ENCODE measurements at places on chromosomes 7 and 10.

- DNase-seq: no peak
Measured at GRCh38 chr7:50953303-50953702, 170.6 kb upstream of the GRB10 start.

DNA sequence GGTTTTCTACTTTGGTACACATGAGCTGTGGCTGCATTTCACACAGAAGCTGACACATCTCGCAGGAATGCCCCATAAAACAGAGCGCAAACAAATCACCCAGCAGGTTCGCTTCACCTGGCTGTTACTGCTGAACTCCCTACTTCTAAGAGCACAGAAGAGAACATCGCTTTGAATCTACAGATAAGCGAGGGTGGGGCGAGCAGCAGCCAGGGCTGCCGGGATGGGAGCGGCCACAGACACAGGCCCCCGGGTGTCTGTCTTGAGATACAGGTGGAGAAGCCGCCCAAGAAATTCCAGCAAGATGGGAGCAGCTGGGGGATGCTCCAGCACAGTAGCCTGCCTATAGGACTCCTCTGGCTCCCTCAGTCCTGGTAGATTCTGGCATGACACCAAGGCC, 27.4 kb downstream of the OGDHL start:
- no peak for DNase-seq

DNA sequence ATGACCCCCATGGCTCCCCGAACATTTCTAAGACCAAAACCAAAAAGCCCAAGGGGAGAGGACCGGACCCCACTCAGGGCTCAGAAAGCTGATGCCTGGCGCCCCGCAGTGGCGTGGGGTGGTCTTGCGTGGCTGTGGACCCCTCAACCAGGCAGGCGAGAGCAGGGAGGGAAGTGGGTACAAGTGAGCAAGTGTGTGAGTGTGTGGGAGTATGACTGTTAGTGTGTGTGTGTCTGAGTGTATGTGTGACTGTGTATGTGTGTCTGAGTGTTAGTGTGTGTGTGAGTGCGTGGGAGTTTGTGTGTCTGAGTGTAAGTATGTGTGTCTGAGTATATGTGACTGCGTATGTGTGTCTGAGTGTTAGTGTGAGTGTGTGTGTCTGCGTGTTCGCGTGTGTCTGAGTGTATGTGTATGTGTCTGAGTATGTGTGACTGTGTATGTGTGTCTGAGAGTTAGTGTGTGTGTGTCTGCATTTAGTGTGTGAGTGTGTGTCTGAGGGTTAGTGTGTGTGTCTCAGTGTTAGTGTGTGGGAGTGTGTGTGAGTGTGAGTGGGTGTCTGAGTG, 34.0 kb upstream of the INSIG1 start:
- DNase-seq: no peak

DNA sequence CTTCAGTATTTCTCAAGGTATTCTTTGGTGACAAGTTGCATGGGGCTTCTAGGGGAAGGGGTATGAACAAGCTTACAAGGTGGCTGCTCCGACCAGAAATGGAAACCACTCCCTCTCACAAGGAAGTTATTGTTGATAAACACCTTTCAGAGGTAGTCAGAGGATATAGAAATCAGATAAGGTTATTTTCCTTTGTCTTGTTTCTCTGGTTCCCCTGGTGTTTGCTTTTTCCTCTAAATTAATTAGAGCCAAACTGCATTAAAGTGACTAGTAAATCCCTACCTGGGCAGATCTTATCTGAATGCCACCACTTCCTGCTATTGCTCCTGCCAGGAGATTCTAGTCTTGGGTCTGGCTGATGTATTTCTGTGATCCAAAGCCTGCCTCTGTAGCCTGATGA, 725.4 kb downstream of the INHBA start:
- no peak for DNase-seq

DNA sequence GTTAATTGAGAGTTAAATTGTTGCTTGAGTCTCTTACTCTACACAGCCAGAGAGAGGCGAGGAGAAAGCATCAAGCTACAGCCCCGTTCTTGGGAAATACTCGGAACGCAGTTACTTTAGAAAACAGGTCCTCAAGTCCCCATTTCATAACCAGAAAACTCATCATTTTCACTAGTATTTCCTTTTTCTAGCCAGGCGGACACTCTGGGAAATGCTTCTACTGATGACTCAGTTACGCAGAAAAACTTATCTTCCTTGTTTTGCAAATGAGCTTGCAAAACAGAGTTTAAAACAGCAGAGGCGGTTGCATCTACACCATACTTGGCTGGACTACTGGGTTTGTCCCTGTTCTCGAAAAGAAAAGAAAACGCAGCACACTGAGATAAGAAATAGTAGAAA, 111.4 kb upstream of the FGFR2 start:
- no peak for DNase-seq

GRCh38 chr7:106570948-106571418, 90.0 kb downstream of the CCDC71L start:
- DNase-seq: no peak

GRCh38 chr10:23885853-23886252, 323.1 kb upstream of the KIAA1217 start:
- DNase-seq: no peak

DNA sequence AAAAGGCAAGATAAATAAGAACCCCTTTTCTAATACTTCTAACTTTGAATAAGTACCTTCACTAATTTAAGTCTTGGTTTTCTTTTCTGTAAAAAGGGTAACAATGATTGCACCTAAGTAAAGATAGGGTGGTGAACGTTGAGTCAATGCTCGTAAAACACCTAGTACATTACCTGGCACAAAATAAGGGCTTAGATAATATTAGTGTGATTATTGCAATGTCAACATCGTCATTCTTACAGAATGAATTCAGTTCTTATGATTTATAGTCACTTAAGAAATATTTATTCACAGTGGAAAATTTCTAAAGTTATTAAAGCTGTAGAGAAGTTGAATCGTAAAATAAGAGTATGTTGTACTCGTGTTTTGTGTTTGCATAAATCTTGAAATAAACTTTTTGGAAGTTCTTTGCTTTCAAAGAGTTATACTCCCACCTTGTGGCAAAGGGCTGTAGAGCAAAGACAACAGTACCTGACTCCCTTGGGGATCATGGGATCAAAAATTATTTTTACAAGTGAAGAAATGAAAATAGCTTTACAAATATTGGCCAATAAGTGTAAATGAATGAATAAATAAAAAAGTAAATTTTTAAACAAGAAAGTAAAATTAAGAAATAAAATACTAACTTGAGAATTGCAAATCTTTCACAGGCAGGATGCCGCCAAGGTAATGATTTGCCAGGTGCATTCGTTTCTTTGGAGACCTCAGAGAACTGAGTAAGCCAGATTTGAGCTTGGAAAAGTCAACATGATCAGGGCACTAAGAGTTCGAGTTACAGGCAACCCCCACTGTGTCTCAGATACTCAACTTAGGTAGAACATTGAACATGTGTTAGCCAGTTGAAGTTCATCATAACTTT, 285.8 kb upstream of the CACNA2D1 start:
- DNase-seq: no peak

DNA sequence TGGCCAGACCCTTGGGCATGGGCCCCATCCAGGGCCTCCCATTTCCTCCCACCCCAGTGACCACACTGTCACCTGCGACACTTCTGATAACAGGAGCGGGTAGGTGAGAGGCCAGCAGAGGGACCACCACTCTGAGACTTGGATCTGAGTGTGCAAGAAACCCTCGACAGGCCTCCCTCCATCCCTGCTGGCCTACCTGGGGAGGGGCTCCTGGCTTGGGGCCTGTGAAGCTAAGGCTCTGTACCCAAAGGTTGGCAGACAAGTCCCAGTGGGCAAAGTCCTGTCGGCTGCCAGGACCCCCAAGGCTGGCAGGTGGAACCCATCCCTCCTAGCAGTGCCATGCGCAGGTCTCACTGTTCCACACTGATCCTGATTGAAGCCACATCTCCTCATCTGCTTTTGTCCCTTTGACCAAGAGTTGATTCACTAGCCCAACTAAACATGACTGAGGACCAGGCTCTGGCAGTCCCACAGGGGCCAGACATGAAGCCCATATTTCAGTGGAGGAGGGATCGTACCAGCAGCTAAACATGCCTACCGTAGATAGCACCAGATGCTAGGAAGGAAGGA, 1.2 kb upstream of the PGAM2 start:
- no peak for DNase-seq

DNA sequence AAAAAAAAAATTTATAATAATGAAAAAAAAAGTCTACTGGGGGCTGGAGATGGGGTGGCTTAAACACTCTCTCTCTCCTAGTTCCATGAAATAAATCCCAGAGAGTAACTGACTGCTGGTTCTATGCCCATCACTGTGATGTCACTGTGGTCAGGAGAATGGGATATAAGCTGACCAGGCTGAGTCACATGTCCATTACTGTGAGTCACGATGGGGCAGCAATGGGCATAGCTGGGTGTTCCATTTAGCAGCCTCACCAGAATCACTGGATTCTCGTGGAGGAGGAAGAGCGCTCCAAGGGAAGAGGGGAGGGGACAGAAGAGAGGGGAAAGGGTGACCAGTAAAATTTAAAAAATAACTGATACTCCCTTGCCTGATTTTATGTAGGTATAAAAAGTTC, 37.1 kb downstream of the MASTL start:
- no peak for DNase-seq

GRCh38 chr7:69765879-69766278, 167.6 kb downstream of the AUTS2 start:
- DNase-seq: no peak

DNA sequence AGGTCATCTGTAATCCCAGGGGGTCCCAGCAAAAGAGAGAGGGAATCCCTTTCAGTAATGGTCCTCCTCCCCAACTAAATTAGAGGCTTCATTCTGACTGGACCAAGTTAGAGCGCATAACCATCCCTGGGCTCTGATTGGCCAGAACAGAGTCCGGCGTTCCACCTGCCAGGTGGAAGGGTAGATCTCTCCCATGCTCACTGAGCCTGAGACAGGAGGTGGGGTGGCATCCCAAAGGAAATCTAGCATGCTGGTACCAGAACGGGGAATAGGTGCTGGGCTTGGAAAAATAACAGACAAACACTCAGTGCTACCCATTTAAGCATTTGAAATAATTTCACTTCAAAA, 21.0 kb upstream of the TSPAN33 start:
- no peak for DNase-seq

DNA sequence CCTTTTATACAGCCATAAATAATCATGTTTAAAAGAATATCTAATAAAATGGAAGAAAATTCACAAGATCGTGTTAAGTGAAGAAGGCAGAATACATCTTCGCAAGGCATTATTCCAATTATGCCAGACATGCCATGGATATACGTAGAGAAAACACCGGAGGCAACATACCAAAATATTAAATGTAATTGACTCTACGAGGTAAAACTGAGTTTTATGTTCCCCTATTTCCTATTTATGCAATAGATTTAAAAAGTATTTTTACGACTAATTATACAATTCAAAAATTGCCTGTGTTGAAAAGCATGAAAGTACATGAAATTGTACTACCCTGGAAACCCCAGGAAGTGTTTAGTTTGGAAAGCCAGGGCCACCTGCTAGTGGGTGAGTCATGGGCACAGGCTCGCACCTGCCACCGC, 936 bp upstream of the REPIN1 start:
- DNase-seq: no peak

DNA sequence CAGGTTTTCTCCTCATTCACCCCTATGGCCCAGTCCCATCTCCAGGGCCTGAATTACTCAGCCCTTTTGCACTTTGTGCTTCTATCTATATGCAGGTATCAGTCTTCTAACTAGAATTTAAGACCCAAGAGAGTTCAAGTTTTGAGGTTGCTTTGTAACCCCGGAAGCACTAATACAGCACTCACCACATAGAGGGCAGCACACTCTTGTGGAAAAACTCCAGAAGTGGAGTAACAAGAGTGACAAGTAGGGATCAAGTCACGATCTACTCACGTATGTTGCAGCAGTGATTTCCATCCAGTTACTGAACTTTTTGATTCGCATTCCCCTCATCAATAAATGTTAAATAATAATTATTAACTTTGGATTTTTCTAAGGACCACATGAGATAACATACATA, 151.0 kb downstream of the CHCHD3 start:
- no peak for DNase-seq

GRCh38 chr10:89064748-89065147, 74.2 kb downstream of the FAS start:
- DNase-seq: no peak

- DNase-seq: no peak
Measured at GRCh38 chr7:131364767-131365344, 37.2 kb downstream of the MKLN1 start.

DNA sequence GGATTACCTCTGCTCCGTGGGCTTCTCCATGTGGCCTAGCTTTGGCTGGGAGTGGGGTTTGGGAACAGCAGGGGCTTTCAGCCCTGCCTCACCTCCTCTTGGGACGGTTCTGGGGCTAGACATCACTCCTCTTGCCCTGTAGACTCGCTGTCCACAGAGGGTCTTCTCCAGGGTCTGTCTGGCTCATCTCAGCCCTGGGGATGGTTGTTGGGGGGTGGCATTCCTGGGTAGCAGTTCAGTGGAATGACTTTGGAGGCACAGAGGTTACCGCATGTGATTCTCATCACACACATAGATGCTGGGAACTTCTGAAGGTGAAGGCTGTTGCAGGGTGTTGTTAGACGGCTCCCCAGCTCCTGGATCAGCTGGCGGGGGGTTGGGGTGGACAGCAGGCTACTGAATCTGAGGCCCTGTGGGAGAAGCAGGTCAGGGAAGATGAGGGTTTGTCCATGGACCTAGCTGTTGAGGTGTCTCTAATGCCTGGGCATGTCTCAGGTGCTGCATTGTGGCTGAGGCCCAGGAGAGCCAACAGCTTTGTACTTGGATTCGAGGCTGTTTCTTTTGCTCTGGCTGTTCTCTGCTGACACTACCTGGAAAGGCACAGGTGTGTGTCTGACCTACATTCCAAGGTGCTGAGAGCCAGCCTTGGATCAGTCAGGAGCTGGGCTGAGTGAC, 23.8 kb downstream of the RAMP3 start:
- no peak for DNase-seq

DNA sequence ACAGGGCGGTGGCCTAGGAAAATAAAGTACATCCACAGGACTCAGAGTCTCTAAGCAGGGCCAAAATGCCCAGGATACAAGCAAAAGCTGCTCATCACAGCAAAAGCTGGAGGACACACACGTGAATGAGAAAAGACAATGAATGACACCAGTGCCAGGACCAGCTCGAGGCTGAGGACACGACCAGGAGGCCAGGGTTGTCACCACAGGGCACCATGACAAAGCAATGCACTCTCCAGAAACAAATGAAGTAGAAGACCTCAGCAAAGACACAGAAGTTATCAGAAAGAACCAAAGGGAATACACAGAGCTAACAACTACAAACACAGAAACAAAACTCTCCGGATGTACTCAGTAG, 92.1 kb downstream of the FOXL3 start:
- no peak for DNase-seq

GRCh38 chr10:126001576-126001975, 105.2 kb downstream of the FANK1 start:
- DNase-seq: no peak

- DNase-seq: no peak
Measured at GRCh38 chr7:47847207-47847606, 101.1 kb downstream of the PKD1L1 start.

GRCh38 chr7:144787127-144787526, 48.7 kb downstream of the TPK1 start:
- DNase-seq: no peak

DNA sequence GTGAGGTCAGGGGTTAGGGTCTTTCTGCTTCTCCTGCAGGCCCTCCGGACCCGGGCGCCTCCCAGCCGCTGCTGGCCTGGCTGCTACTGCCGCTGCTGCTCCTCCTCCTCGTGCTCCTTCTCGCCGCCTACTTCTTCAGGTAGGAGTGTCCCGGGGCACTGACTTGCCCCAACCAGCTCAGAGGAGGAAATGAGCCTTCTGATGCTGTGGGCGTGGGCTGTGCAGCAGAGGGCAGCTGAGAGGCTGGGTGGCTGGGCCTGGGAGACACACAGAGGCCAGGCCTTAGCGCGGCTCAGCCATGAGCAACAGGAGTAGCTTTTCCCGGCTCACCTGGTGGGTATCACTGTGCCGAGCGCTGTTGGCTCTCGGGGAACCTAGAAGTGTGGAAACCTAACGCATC, 78.9 kb downstream of the MKI67 start:
- no peak for DNase-seq

Measured in anterior cingulate cortex (tissue), 58 donors.